Pancreas (tissue), 10 donors: ENCODE measurements at places on chromosomes 12 and 14. TPM values are rescaled to one million over a fixed set of nuclear protein-coding genes. Genes with fewer than 3 reads are reported as not detected.

The B4GALNT1 gene
- 0.23 TPM for total RNA-seq

The NOVA1 gene
- total RNA-seq: 2.4 TPM

The HAL gene
- total RNA-seq: 0.22 TPM

The CEBPE gene
- not detected for total RNA-seq

The CCDC196 gene
- 1.7 TPM for total RNA-seq

The BATF gene
- 0.28 TPM for total RNA-seq

The ISCA2 gene
- 10.4 TPM for total RNA-seq

The ASCL1 gene
- 0.12 TPM for total RNA-seq

- H3K4me3 ChIP-seq: no peak overlapping the region
- DNase-seq: no peak
- no peaks in the 10 kb centered on the region for H3K36me3 ChIP-seq
- no peak overlapping the region for H3K27ac ChIP-seq
- H3K4me1 ChIP-seq: no peaks in the 10 kb centered on the region
- H3K27me3 ChIP-seq: no peaks in the 10 kb centered on the region
Observed at GRCh38 chr12:87529413-87529812, 499.8 kb downstream of the C12orf50 start.

- no peak overlapping the region for H3K27ac ChIP-seq
- H3K36me3 ChIP-seq: no peaks in the 10 kb centered on the region
- no peak overlapping the region for H3K4me3 ChIP-seq
- DNase-seq: no peak
- peaks cover 30% of the 10 kb centered on the region for H3K4me1 ChIP-seq
Observed at GRCh38 chr14:35158951-35159653, 36.8 kb downstream of the PRORP start.

DNA sequence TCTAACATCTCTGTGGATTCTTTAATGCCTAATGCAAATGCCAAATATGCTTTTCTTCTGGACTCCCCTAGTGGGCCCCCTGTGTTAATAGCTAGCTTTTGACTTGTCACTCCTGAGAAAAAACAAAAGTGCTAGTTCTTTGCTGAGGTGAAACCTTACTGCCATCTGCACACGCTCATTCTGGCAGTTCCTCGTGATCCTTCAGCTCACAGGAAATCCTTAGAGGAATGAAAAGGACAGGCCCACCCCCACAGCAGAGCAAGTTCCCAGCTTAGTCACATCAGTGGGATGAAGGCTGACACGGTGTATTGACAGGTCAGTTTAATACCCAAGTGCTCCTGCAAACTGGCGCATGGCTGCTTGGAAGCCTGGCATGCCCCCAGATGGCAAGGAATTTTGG is 165.1 kb upstream of the ATP2B1 start:
- H3K36me3 ChIP-seq: no peaks in the 10 kb centered on the region
- H3K27me3 ChIP-seq: no peaks in the 10 kb centered on the region
- no peaks in the 10 kb centered on the region for H3K4me1 ChIP-seq
- no peak overlapping the region for H3K27ac ChIP-seq

GRCh38 chr14:93994919-93995682 is 2.0 kb upstream of the CCDC197 start:
- DNase-seq: no peak
- no peak overlapping the region for H3K4me3 ChIP-seq
- H3K27ac ChIP-seq: no peak overlapping the region
- H3K4me1 ChIP-seq: no peaks in the 10 kb centered on the region
- no peaks in the 10 kb centered on the region for H3K36me3 ChIP-seq

DNA sequence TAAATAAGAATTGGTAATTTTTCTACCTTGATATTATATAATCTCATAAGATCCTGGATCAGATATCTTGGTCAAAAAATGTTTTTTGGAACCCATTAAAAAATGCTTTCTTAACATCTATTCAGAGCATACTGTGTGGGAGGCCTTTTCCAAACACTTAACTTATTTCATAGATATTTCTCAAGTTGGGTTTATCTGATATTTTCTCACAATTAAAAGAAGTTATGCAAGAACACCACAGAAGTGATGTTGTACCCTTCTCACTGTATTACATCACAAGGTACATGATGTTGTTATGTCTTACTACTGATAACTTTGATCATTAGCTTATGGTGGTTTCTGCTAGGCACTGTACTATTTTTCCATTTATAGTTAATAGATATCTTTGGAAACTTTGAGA is 23.4 kb upstream of the PRPF39 start:
- H3K27ac ChIP-seq: no peak overlapping the region
- no peaks in the 10 kb centered on the region for H3K36me3 ChIP-seq
- H3K4me1 ChIP-seq: no peaks in the 10 kb centered on the region
- H3K27me3 ChIP-seq: no peaks in the 10 kb centered on the region
- DNase-seq: no peak
- no peak overlapping the region for H3K4me3 ChIP-seq

DNA sequence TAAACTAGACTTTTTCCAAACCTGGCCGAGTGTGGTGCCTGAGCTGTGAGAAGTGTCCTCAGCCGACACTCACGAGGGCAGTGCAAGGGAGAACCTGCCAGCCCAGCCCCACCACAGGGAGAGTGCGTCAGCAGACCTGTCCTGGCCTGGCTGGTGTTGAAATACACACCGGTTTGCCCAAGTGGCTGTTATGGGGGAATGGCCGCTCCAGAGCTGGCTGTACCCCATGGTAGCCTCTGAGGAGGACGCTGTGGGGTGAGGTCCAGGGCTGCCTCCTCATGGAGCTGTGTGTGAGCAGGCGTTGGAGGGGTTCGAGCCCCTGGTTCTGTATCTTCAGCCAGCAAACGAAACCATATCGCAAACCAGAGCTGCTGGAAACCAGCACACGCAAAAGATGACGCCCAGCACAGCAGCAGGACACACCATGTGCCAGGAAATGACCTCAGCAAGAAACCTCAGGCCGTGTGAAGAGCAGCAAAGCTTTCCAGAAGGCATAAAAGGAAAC is 9.4 kb downstream of the ANKRD9 start:
- no peak for DNase-seq
- peak overlapping the region; percentile 58 for H3K27ac ChIP-seq

DNA sequence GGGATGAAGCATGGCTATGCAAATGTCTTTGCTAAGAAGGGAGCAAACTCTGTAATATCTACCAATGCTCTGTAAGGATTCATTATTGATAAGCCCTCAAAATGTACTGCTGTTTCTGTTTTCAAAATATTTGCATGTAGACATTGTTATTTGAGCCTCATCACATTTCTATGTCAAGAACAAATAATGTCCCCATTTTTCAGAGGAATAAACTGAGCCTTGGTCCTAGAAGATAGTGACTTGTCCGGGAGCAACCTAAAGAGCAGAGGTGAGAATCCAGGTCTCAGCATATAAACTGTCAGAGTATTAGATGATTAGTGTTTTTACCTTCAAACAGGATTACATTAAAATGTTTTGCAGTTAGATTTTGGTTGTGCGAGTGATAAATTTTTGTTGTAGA is 125.5 kb upstream of the SRRM4 start:
- no peaks in the 10 kb centered on the region for H3K36me3 ChIP-seq
- no peak overlapping the region for H3K27ac ChIP-seq
- H3K27me3 ChIP-seq: no peaks in the 10 kb centered on the region
- H3K4me1 ChIP-seq: no peaks in the 10 kb centered on the region

- H3K36me3 ChIP-seq: no peaks in the 10 kb centered on the region
- no peak overlapping the region for H3K27ac ChIP-seq
- DNase-seq: no peak
- H3K27me3 ChIP-seq: no peaks in the 10 kb centered on the region
- H3K4me3 ChIP-seq: no peak overlapping the region
- peaks cover 6% of the 10 kb centered on the region for H3K4me1 ChIP-seq
Observed at GRCh38 chr14:68268197-68268596, 448.6 kb downstream of the RAD51B start.

GRCh38 chr12:81381951-81382350 is 304.1 kb downstream of the ACSS3 start:
- no peaks in the 10 kb centered on the region for H3K27me3 ChIP-seq
- no peak overlapping the region for H3K4me3 ChIP-seq
- H3K36me3 ChIP-seq: no peaks in the 10 kb centered on the region

GRCh38 chr12:64824500-64825142 is at the start of gene TBC1D30:
TSS of gene TBC1D30 (plus strand) at chr12:64824647. CDS start at chr12:64824880, 233 bp downstream.
- H3K4me1 ChIP-seq: no peaks in the 10 kb centered on the region
- DNase-seq: peak; percentile 31
- peak within 1 kb of the TSS; percentile 43 for H3K4me3 ChIP-seq
- H3K27ac ChIP-seq: no peak within 1 kb of the TSS
- H3K27me3 ChIP-seq: no peaks in the 10 kb centered on the region

DNA sequence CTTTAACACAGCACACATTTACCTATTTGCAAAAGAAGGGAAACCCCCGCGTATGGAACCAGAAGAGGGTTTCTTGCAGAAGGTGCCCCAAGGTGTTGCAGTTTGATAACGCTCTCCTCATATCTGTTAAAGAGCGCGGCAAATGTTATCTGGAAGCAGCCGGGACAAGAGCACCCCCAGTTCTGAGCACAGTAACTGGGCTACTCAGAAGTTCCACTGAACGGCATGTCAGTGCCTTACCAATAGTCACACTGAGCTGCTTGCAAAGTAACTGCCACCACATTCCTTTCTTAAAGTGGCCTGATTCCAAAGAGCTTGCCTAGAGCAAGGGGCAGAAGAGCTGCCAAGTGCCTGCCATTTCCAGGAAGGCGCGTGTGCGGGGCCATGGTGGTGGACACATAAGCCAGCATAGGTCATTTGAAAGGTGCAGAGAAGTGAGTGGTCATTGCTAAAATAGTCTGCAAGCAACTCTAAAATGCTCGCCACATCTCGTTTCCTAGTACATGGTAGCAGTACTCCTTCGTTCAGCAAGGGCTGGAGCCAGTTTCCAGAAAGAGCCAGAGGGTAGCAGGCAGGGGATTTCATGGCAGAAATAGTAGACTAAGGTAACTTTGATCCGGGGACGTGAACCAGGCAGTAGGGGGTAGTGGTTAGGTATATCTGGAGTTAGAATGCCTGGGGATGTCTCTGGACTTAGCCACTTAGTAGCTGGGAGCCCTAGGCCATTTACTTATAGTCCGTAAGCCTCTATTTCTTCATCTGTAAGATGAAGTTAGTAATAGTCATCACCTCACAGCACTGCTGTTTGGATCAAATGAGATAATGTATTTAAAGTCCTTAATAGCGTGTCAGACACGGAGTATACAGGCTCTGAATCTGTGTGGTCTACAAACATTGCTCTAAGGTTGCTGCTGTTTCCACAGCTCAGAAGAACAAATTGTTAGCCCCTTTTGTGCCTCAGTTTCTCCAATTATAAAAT is 37.6 kb downstream of the SPTB start:
- no peaks in the 10 kb centered on the region for H3K36me3 ChIP-seq
- no peak for DNase-seq
- H3K4me1 ChIP-seq: no peaks in the 10 kb centered on the region

- no peak overlapping the region for H3K27ac ChIP-seq
- DNase-seq: no peak
- H3K36me3 ChIP-seq: no peaks in the 10 kb centered on the region
- peaks cover 4% of the 10 kb centered on the region for H3K4me1 ChIP-seq
- H3K4me3 ChIP-seq: no peak overlapping the region
Observed at GRCh38 chr12:16155938-16156337, 121.5 kb downstream of the SLC15A5 start.

DNA sequence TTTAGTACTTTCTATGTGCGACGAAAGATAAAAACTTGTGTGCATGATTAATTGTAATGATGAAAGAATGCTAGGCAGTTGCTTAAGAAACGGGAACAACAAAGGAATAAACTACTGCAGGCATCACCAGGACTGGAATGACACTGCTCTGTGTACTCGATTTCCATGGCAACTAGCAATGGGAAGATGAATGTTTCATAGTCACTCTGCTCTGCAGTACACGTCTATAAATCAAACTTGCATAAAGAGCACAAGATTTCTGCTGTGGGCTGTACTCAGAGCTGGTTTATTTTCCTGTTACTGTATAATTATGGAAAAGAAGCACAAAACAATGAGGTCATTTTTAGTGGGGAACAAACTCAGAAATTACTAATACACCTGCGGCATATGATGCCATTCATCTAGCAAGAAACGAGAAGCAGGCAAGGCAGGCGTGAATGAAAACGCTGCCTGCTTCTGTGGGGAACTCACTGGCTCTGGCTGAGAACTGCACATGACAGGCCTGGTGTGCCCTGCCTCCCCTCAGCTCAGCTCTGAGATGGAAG is 41.8 kb downstream of the EFCAB11 start:
- no peak overlapping the region for H3K4me3 ChIP-seq
- peaks cover 3% of the 10 kb centered on the region for H3K4me1 ChIP-seq
- H3K27ac ChIP-seq: no peak overlapping the region
- H3K36me3 ChIP-seq: no peaks in the 10 kb centered on the region
- DNase-seq: no peak

DNA sequence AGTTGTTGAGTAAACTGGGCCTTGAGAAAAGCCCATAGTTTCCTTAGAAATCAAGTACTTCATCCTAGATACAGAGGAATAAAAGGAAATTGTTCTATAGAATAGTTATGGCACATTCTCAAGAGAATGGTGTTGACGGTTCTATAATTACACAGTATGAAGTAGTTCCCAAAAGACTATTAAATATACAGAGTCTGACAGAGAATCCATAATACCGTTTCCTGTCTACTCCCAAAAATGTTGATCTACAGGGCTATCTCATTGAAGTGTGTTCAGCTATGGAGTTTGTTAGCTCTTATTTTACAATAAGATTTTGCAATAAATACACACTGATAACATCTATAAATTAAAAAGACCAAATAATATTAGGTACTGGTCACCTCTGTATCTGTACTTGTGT is 799.7 kb downstream of the RPS29 start:
- no peak overlapping the region for H3K4me3 ChIP-seq
- H3K27me3 ChIP-seq: no peaks in the 10 kb centered on the region
- H3K4me1 ChIP-seq: no peaks in the 10 kb centered on the region
- H3K27ac ChIP-seq: no peak overlapping the region
- no peaks in the 10 kb centered on the region for H3K36me3 ChIP-seq

DNA sequence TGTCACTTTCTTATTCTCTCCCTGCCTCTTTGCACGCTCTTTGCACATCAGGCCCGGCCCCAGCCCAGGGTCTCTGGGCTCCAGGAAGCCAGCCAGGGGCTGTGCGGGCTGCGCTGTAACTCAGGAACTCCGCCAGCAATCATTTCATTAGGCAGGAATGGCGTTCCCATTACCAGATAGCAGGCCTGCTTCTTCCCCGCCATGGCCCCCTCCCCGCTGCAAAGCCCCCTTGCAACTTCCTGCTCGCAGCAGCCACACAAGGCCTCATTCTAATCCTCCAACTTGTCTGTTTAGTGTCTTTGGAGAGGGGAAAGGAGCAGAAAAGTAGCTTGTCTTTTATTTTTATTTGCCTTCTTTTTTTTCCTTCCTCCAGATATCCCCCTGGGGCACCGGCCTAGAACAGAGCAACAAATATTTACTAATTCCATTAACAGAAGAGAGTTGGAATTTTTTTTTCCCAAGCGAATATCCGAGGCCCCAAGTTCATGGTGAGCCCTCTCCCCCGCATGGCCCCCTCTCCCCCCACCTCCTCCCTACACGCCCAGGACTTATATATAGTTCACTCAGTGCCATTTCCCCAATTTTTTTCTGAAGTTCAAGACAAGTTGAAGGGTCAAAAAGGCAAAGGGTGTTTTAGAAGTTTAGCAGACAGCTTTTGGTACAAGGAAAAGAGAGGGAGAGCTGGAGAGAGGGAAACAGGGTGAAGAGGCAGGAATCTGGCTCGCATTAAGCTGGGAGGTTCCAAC is 329.4 kb upstream of the TBX3 start:
- H3K27ac ChIP-seq: no peak overlapping the region
- no peaks in the 10 kb centered on the region for H3K27me3 ChIP-seq
- no peaks in the 10 kb centered on the region for H3K4me1 ChIP-seq
- no peaks in the 10 kb centered on the region for H3K36me3 ChIP-seq
- DNase-seq: no peak
- H3K4me3 ChIP-seq: no peak overlapping the region

- H3K36me3 ChIP-seq: no peaks in the 10 kb centered on the region
- no peaks in the 10 kb centered on the region for H3K4me1 ChIP-seq
- no peak for DNase-seq
- H3K4me3 ChIP-seq: no peak within 1 kb of the TSS
- H3K27me3 ChIP-seq: no peaks in the 10 kb centered on the region
Observed at GRCh38 chr12:6772331-6772695, at the start of gene LAG3. TSS of gene LAG3 (plus strand) at chr12:6772520. CDS start at chr12:6772853, 333 bp downstream.
